Left lung (tissue), 14 donors: ENCODE measurements at places on chromosomes 11 and 22. TPM values are rescaled to one million over a fixed set of nuclear protein-coding genes. Genes with fewer than 3 reads are reported as not detected.

DNA sequence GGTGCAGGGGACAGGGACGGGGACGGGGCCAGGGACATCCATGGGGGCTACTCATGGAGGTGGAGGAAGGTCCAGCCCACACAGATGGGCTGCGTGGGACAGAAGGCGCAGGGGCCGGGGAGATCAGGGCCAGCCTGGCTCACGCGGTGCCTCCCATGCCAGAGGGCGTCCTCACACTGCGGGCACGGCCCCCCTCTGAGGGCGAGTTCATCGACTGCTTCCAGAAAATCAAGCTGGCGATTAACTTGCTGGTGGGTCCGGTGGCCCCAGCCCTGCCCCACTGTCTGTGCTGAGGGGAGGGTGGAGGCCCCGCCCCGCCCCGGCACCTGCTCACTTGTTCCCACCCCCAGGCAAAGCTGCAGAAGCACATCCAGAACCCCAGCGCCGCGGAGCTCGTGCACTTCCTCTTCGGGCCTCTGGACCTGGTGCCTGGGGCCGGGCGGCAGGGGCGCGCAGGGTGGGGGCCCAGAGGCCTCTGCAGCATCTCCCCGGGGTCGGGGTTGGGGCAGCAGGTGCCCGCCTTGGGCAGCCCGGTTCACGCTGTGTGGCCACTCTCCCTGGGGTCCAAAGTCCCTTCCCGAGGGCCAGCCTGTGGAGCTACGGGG is 15.8 kb downstream of the EPS8L2 start:
- H3K4me1 ChIP-seq = no peaks in the 10 kb centered on the region
- DNase-seq = no peak
- no peak overlapping the region for H3K27ac ChIP-seq

Gene ATP6V1E1
- polyA plus RNA-seq = 104 TPM

- no peak overlapping the region for H3K27ac ChIP-seq
- no peaks in the 10 kb centered on the region for H3K27me3 ChIP-seq
- no peaks in the 10 kb centered on the region for H3K4me1 ChIP-seq
- no peak for DNase-seq
- no peaks in the 10 kb centered on the region for H3K36me3 ChIP-seq
Measured at GRCh38 chr11:70587075-70587389, 188.7 kb downstream of the CTTN start.

DNA sequence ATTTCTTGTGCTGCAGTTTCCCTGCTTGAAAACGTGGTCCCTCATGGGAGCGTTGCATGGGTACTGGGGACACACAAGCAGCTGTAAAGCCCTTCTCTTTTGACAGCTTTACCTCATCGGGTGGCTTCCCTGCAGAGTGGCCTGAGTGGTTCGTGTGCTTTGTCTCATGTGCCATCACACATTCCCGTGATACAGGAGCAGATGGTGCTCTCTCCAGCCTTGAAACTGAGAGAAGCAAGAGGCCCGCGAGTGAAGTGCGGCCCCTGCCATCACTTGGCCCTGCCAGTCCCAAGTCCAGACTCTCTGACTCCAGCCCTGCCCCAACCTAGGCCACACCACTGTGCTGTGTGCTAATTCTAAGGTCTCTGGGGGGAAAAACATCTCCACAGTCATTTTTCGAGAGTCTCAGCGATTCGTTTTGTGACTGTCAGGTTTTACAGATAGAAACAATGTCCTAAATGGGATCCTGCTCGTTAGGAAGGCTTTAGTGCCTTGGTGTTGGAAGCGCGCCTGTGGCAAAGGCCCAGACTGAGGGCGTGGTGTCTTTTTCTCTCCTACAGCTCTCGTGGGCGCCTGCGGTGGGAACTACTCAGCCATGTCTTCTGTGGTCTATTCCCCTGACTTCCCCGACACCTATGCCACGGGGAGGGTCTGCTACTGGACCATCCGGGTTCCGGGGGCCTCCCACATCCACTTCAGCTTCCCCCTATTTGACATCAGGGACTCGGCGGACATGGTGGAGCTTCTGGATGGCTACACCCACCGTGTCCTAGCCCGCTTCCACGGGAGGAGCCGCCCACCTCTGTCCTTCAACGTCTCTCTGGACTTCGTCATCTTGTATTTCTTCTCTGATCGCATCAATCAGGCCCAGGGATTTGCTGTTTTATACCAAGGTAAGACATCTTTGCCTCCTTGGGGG is 64.2 kb downstream of the KREMEN1 start:
- peaks cover 31% of the 10 kb centered on the region for H3K36me3 ChIP-seq
- no peaks in the 10 kb centered on the region for H3K27me3 ChIP-seq
- peak overlapping the region; percentile 9 for H3K27ac ChIP-seq
- no peaks in the 10 kb centered on the region for H3K4me1 ChIP-seq

GRCh38 chr11:90326647-90327046 is 103.8 kb upstream of the CHORDC1 start:
- H3K36me3 ChIP-seq = no peaks in the 10 kb centered on the region
- H3K4me1 ChIP-seq = no peaks in the 10 kb centered on the region
- H3K27me3 ChIP-seq = no peaks in the 10 kb centered on the region
- H3K27ac ChIP-seq = no peak overlapping the region

DNA sequence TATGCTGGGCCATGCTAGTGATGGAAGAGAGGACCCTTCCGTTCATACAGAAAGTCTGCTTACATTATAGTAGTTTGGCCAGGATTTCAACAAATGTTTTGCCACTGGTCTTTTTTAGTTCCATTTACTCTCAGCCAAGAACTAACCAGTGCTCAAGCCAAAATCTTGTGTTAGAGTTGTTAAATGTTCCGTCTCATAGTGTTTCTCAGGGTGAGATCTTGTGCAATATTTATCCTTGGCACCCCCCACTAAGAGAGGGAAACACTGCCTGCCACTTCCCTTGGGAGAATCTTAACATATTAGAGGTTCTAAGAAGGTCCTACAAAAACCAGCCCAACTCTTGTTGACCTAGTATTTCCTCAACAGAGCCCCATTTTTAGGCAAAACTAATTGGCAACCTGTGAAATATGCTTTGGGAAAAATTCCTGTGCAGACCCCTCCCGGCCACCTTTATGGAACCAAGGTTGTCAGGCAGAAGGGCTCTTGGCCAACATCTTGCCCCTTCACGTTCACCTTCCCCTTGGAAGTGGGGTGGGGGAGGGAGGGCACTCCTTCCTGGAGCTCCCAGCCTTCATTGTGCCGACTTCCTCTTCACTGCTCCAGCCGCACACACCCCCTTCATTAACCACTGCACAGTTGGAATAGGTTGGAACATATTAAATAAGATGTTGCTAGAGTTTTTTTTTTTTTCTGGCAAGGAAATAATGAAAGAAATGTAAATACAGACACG is 173.2 kb upstream of the SORL1-AS1 start:
- no peak for DNase-seq
- H3K4me1 ChIP-seq = peaks cover 4% of the 10 kb centered on the region
- H3K27me3 ChIP-seq = no peaks in the 10 kb centered on the region
- H3K27ac ChIP-seq = no peak overlapping the region
- no peaks in the 10 kb centered on the region for H3K36me3 ChIP-seq
